ENCODE measurements at places on chromosomes 16 and 17.

- DNase-seq: no peak
Measured at GRCh38 chr17:62916684-62917571, 49.1 kb upstream of the TANC2 start.

DNA sequence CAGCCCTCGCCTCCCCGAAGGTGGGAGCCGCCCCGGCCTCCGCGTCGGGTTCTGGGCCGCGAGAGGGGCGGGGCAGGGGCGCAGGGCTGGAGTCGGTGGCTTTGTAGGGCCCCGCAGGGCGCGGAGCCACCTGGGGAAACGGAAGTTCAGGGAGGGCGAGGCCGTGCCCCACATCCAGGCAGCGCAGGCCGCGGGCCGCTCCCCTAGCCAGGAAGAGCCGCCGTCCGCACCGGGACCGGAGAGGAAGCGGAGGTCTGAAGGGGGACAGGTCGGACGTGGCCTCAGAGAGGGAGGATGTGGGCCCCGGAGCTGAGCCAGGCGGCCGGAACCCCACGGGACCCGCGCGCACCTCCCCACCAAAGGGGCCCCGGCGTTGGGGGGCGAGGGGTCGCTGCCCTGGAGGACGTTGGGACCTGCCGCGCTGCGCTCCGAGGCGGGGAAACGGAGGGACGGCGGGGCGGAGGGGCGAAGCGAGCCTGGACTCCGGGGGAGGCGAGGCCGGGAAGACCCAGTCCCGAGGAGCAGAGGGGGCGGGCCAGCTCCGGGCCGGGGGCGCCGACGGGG lies 482 bp upstream of the SLC16A3 start:
- peak; percentile 54 for DNase-seq

DNA sequence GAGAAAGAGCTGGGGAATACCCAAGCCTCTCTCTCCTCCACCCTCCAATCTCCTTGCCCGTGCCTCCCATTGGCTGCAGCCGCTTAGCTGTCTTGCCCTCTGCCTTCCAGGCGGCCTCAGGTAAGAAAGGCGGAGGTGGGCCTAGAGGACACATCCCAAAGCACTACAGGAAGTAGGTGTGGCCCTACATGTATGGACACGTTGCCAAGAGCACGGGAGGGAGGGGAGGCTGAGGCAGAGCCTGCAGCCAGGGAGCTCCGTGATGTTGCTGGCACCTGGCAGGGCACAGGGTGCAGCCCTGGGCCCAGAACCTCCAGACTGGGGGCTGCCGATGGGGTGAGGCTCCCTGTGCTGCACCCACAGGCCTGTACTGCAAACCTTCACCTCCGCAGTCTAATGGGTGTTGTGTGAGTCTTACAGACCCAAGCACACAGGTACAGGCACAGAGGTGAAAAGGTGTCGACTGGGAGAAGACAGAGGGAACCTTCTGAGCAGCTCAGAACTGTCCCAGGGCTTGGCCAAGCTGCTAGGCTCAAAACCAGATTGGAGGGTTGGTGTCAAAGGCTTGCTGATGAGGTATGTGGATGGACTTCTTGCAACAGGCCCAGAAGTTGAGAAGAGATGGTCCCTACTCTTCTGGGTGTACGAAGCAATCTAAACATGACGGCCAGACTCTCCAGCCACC lies 23.5 kb upstream of the FOXK2 start:
- no peak for DNase-seq

GRCh38 chr16:23480257-23480656 lies 27.3 kb upstream of the COG7 start:
- DNase-seq: no peak

- no peak for DNase-seq
Measured at GRCh38 chr16:85673529-85674417, 15.0 kb downstream of the GINS2 start.

DNA sequence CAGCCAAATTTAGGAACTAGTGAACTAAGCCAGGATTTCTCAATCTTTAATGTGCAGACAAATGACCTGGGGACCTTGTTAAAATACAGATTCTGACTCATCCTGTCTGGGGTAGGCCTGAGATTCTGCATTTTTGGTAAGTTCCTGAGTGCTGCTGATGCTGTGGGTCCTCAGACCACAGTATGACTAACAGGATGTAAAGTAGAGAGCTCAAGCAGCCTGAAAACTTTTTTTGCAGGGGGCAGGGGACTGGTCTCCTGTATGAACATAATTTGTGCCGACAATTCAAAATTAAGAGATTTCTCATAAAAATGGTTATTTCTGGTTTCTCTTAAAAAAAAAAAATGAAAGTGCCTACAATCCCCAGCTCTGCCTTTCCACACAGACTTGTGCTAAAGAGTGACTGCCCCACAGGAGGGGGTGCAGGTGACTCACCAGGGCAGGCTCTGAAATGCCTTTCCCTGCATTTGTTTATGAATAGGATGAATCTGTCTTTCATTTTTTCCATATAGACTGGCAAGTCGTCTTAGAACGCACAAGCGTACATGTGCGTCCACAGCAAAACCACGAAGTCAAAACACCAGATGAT lies 271.5 kb downstream of the PHKB start:
- DNase-seq: peak; percentile 50

- no peak for DNase-seq
Measured at GRCh38 chr17:21100636-21101035, 26.1 kb upstream of the DHRS7B start.

GRCh38 chr16:88650749-88651275 lies at the start of gene CYBA:
CYBA (minus strand) TSS chr16:88651053; CDS start chr16:88651013, 40 bp downstream.
- peak; percentile 87 for DNase-seq

GRCh38 chr17:55426851-55427586 lies 5.4 kb upstream of the MMD start:
- no peak for DNase-seq

- DNase-seq: no peak
Measured at GRCh38 chr17:82282239-82283207, 9.0 kb upstream of the CSNK1D start.

- DNase-seq: no peak
Measured at GRCh38 chr17:9332132-9332494, 243.5 kb downstream of the STX8 start.

DNA sequence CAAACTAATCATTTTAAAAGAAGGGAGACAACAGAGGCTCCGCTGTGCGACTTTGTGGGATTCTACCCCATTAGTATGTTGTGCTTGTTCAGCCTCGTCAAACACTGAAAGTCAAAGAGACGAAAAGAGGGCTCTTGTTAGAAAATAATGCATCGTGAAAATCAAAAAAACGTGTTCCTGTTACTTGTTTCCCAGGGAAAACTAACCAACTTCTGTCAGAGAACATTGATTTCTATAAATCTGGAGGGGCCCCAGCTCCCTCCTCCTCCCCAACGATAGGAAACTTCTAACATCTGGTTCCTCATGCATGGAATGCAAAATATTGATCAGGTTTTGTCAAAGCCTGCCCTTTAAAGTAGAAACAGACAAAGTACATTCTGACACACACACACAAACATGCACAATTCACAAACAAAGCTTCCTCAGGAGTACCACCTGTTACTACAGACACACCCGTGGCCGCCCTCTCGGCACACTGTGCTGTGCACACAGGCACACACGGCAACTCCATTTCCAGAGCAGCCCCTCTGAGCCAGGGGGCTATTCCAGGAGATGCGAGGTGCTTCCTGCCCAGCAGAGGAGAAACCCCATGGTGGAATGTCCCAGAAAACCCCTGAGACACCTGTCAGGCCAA lies 151.3 kb downstream of the ZFHX3 start:
- DNase-seq: no peak

GRCh38 chr16:49345829-49346228 lies 27.8 kb upstream of the C16orf78 start:
- no peak for DNase-seq

DNA sequence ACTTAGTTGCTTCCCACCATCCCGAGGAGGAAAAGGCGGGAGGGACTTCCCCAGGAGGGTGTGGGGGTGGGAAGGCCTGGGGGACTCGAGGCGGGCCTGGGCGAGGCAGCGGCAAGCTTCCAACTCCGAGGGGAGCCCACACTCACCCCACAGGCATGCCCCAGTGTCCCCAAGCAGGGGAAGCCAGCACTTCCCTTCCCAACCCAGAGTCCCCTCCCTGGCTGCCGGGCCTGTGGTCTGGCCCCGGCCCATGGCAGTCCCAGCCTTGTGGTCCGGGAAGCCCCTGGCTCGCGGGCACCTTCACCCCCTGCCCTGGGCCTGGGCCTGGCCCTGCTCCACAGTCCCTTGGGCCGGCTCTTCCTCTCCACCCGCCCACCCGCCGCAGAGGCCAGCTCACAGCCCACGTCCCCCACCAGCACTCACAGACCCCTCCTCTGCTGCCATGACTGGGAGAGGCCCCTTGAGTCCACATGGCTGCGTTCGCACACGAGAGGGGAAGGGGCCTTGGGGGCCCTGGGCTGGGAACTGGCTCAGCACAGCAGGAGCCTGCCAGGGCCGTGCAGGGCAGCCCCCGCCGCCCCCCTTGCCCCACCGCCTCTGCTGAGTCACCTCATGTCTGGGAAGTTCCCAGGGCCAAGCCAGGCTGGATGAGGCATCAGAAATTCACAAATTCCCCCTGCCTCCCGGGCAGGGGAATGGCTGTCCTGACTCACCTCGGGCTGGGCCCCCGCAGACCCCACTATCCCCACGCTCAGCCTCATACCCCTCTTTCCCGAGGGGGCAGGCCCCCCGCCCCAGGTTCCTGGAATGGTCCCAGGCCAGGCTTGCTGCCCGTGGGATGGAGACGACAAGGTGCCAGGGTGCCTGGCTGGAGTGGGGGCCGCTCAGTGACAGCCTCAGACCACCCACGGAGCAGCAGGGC lies 27.8 kb downstream of the BAHCC1 start:
- no peak for DNase-seq

GRCh38 chr16:2278956-2279800 lies 11.3 kb upstream of the RNPS1 start:
- DNase-seq: no peak
